Activated naive CD8-positive, alpha-beta T cell treated with anti-CD3 and anti-CD28 coated beads for 36 hours (primary cell): ENCODE measurements at places on chromosomes 5 and 9. TPM values are rescaled to one million over a fixed set of nuclear protein-coding genes. Genes with fewer than 3 reads are reported as not detected.

The LCN10 gene
- total RNA-seq, result 5.4 TPM

DNA sequence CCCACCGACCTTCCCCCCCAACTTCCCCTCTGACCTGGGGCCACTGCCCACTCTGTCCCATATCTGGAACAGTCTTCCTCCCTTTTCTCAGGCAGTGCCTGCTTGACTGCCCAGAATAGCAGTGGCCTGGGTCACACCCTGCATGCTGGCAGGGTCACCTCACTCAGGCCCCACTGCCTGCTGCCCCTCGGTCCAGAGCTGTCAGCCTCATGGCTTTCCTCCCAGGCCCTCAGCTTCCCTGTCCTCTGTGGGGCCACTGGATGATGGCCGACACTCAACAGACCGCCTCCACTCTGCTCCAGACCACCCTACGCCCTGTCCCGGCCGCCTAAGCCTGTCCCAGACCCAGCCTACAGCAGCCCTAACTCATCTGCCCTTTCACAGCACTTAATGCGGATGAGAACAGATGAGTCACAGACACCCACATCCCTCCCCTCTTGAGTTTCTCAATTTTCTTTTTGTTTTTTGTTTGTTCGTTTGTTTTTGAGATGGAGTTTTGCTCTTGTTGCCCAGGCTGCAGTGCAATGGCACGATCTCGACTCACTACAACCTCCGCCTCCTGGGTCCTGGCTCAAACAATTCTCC is 5.9 kb downstream of the PNPLA7 start:
- no peaks in the 10 kb centered on the region for H3K27me3 ChIP-seq
- DNase-seq, result no peak
- no peak overlapping the region for H3K4me3 ChIP-seq
- H3K36me3 ChIP-seq, result no peaks in the 10 kb centered on the region
- no peak overlapping the region for H3K27ac ChIP-seq

- peak; percentile 83 for DNase-seq
- H3K4me1 ChIP-seq, result peaks cover 80% of the 10 kb centered on the region
- H3K4me3 ChIP-seq, result peak overlapping the region; percentile 82
- peaks cover 67% of the 10 kb centered on the region for H3K36me3 ChIP-seq
These were observed 14.1 kb downstream of the SEMA4D start for GRCh38 chr9:89483592-89484474.

DNA sequence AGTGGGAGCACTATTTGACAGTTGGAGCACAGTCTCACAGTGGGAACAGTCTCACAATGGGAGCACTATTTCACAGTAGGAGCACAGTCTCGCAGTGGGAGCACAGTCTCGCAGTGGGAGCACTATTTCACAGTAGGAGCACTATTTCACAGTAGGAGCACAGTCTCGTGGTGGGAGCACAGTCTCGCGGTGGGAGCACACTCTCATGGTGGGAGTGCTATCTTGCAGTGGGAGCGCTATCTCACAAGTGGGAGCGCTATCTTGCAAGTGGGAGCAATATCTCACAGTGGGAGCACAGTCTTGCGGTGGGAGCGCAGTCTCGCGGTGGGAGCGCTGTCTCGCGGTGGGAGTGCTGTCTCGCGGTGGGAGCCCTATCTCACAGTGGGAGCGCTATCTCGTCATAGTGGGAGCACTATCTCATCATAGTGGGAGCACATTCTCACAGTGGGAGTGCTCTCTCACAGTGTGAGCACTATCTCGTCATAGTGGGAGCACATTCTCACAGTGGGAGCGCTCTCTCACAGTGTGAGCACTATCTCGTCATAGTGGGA is 56.1 kb downstream of the MED10 start:
- DNase-seq, result no peak
- no peaks in the 10 kb centered on the region for H3K27me3 ChIP-seq
- no peaks in the 10 kb centered on the region for H3K4me1 ChIP-seq
- H3K27ac ChIP-seq, result no peak overlapping the region

DNA sequence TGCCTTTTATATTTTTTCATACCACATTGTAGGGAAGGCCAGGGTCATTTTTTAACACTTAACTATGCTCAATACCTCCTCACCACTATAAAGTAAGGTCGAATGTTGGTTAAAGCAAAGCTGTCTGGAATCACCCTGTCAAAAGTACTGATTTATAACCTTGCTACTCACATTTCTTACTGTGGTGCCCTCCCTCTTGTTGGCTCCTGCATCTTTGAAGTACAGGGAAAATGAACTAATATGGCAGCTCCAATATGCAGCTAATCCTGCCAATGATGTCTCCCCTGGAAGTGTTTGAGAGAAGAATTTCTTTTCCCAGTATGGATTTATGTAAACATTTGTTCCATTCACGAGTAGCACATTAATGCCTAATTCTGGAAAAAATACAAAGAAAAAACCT is 108.4 kb upstream of the RPS23 start:
- H3K27me3 ChIP-seq, result no peaks in the 10 kb centered on the region
- H3K4me1 ChIP-seq, result peaks cover 2% of the 10 kb centered on the region
- no peaks in the 10 kb centered on the region for H3K36me3 ChIP-seq
- H3K27ac ChIP-seq, result no peak overlapping the region

GRCh38 chr9:3181049-3181953 is 337.4 kb upstream of the PUM3 start:
- peak; percentile 58 for DNase-seq
- peaks cover 57% of the 10 kb centered on the region for H3K27me3 ChIP-seq
- H3K27ac ChIP-seq, result no peak overlapping the region
- no peaks in the 10 kb centered on the region for H3K36me3 ChIP-seq
- peak overlapping the region; percentile 62 for H3K4me3 ChIP-seq
